ENCODE measurements at places on chromosomes 6 and 20.

DNA sequence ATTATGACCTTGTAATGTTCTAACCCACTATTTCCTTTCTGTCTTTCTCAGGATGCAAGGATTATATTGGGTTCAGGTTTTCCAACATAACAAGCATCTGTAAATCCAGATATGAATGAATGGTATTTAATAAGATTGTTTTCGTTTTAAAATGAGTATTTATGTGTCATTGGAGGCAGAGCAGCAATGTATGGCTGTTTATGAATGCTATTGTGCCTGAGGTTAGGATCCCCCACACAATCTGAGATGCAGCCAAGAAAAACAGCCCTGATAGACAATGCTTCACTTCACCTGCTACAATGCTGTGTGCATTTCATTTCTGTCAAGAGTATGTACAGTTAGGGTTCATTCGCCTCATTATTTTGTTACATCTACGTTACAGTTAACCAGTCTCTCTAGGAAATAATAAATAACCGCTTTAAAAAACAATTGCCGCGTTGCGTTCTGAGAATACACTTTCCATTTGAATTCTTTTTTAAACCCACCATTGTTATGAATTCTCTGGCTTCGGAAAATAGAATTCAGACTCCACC is 19.6 kb downstream of the TFAP2A start:
- DNase-seq: no peak

GRCh38 chr6:132190097-132190814 is 211.0 kb downstream of the MOXD1 start:
- no peak for DNase-seq

GRCh38 chr20:409697-410559 is 1.8 kb downstream of the RBCK1 start:
- no peak for DNase-seq

DNA sequence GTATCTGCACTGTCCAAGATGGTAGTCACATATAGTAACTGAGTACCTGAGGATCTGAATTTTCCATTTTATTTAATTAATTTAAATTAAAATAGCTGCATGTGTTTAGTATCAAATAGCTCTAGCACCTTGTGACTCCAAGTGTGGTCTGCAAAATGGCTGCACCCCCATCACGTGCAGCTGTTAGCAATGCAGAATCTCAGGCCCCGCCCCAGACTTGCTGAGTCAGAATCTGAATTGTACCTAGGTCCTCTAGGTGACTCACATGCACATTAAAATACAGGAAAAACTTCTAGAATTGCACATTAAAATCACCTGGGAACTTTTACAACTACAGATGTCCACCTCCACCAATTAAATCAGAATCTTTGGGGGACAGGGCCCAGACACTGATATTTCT is 19.2 kb upstream of the FAM83C start:
- DNase-seq: no peak

DNA sequence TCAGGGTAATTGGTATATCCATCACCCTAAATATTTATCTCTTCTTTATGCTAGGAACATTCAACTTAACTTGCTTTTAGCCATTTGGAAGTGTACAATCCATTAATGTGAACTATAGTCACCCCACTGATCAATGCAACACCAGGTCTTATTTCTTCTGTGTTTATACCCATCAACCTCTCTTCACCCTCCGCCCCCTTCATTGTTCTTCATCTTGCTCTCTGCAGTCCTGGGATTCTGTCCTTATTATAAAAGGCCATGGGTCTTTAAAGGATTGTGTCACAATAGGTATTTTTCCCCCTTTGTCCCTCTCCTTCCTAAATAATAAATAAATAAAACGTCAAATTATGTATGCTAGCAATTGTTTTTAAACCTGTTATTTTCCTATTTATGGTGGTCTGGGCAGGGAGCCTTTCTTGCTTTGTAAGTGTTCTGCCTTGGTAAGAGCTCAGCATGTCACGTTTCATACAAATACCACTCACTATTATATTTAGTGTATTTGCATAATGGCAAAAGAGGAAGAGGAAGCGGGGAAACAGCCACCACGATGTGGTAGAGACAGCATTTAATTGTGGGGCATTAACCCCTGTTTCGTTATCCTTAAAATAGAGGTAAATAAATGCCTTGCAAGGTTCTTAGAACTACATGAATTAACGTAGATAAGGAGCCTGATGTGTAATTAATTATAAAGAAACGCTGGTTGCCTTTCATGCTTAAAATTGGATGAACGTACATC is 1.9 kb downstream of the ABRACL start:
- DNase-seq: no peak

DNA sequence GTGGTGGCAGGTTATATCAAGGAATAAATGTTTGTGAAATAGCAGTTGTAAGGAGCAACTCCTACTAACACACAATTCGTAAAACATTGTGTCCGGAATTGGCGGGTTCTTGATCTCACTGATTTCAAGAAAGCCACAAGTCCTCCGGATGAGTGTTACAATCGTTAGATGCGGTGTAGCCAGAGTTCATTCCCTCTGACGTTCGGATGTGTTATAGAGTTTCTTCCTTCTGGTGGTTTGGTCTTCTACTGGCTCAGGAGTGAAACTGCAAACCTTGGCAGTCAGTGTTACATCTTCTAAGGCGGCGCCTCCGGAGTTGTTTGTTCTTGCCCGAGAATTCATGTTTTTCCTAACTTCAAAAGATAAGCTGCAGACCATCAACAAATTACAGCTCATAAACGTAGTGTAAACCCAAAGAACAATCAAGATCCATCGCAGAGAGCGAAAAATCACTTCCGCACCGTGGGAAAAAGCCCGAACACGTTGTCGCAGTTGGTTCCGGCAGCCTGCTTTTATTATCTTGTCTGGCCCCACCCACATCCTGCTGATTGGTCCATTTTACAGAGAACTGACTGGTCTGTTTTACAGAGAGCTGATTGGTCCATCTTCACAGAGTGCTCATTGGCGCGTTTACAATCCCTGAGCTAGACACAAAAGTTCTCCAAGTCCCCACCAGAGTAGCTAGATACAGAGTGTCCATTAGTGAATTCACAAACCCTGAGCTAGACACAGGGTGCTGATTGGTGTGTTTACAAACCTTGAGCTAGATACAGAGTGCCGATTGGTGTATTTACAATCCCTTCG is 58.2 kb downstream of the TRIM27 start:
- peak; percentile 35 for DNase-seq

DNA sequence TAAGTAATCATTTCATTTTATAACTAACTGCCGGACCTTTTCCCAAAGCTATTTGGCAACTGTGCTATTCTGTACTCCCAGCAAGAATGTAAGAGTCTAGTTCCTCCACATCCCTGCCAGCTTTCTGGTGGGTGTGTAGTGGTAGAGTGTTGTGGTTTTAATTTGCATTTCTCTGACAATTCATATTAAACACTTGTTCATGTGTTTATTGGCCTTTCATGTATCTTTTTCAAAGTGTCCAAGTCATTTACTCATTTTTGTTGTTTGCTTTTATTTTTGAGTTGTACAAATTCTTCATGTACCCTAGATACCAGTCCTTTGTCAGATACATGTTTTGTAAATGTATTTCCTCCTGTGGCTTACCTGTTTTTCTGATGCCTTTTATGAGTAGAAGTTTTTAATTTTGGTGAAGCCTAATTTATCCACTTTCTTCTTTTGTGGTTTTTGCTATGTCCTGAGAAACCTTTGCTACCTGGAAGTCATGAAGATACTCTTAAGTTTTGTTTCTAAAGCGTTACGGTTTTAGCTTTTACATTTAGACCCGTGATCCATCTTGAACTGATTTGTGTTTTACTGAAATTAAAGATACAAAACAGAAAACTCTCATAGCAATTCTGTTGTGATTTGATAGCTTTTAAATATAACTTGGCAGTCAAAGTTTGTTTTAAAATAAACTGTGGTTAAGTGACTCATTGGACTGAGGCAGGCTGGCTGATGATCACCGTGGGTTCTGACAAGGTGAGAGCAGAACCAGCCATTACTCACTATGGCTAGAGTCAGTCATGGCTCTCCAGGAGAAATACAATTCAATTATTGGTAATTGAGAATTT is 8.0 kb downstream of the MYLIP start:
- DNase-seq: peak; percentile 43

DNA sequence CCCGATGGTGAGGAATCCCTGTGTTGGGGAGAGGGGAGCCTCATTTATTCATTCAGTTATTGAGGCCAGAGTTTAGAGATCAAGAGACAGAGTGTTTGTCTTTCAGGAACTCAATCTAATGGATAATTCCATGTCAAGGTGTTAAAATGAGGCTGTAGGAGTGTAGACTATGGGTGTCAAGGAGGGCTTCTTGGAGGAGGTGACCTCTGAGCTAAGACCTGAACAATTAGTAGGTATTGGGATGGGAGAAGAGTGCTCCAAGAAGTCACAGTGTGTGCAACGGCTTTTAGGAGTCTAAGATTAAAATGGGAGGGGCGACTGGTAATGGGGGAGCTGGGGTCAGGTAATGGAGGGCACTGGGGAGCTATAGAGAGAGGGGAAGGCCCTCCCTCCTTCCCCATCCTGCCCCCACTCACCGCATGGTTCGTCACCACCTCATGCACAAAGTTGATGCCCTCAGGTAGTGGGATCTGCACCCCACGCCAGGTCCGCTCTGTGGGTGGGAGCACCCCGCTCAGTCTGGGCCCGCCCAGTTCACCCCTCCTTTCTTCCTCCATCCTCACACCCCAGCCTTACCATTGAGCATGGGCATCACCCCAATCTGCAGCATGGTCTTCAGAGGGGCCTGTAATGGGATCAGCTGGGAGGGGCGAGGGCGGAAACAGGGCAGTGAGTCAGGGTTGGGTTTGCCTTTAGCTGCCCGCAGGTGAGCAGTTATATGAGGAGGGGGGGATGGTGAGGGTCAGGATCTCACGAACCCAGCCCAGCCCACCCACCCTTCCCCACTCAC is 8.1 kb downstream of the CTSA start:
- DNase-seq: no peak

DNA sequence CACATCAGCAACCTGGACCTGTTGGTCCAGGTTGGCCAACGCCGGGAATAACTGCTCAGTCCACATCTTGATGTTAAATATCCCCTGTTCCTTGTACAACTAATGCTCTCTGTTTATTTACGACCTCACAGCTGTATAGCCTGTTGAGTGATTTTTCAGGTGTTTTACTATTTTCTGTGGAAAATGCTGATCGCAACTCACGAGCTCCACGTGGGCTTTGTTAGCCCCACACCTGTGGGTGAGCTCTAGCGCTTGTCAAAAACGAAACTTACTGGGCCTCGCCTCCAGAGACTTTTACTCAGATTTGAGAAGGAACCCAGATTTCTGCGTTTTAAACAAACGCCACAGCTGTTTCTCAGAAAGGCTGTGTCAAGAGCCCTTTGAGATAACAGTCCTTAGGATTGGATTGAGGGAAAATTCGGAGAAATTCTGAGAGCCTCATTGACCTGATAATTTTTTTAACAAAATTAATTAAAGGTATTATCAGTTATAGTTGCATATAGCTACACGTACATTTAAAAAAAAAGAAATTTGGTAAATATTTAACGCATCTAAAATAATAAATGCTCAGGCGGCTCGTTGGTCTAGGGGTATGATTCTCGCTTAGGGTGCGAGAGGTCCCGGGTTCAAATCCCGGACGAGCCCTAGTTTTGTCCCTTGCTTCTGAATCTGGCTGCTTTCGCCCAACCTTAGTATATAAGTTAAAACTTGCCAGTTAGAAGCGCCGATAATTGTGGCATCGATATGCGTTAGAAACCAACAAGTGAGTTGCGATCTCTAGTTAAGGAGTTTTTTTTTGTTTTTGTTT is 16.7 kb downstream of the HMGN4 start:
- peak; percentile 31 for DNase-seq

GRCh38 chr20:36462440-36463211 is 78.7 kb upstream of the MYL9 start:
- no peak for DNase-seq

- no peak for DNase-seq
Measured at GRCh38 chr6:20943922-20944321, 409.7 kb downstream of the CDKAL1 start.

DNA sequence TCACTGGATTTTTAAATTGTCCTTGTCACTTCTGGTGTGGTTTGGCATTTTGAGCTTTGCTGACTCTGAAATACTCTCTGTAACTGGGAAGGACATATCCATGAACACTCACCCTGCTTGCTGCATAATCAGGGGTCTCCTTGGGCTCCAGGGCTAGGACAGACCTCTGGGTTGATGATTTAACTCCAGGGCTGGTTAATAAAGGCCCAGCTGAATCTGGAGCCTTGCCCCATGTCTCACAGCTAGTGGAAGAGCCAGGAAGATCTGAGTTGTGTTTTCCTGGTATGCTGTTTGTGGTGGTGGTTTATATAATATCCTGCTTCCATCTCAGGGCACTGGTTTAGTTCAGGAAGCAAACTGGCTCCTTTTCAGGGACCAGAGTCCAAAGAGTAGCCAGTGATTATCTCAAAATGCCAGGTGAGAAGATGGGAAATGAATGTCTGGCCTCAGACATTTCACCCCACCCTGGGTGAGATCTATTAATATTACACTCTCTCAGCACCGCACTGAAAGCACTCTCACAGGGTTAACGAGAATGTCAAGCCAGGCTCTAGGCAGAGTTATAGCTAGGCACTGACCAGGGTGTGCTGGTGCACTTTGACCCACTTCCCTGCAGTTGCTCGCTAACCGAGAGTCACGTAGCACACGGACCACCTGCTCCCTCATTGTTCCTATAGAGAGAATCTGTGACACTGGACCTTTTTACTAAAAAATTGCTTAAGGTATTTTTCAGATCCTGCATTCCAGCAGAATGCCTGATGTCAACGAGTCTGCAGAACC is 90.1 kb upstream of the SLC22A16 start:
- no peak for DNase-seq

DNA sequence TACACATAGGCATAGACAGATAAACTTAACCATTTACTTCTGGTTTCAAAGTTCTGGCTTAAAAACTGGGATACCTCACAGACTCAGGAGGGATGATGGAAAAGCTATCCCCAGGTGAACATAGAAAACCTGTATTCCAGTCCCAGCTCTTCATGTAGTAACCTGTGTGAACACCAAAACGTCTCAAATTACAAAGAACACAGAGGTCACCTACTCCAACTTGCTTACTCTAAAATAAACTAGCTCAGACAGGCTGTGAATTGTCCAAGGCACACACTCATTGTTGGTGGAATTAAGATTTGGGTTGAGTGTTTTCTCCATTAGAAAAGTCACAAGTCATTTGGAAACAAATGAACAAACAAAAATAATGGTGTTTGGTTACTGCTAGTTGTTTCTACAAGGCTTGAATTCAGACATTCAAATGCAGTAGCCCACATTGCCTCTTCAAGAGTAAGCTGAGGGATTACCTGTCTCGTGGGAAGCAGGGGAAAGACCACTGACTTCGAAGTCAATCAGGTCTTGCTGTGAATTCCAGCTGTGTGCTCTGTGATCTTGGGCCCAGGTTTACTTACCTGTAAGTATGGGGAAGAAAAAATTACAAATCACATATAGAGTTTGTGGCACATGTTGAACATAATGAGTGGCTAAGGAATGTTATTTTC is 48.2 kb upstream of the LRRC1 start:
- no peak for DNase-seq

DNA sequence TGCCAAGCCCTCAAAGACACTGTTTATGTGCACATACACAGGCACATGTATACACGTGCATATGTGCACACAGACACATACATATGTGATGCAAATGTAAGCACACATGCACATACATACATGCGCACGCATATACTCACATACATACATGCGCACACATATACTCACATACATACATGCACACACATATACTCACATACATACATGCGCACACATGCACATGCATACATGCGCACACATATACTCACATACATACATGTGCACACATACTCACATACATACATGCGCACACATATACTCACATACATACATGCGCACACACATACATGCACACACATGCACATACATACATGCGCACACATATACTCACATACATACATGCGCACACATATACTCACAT is 20.5 kb upstream of the FOXQ1 start:
- no peak for DNase-seq
